NCI-H2081 treated with DMSO at 0.1 percent for 48 hours (cell line): ENCODE measurements at places on chromosomes 2 and 18.

DNA sequence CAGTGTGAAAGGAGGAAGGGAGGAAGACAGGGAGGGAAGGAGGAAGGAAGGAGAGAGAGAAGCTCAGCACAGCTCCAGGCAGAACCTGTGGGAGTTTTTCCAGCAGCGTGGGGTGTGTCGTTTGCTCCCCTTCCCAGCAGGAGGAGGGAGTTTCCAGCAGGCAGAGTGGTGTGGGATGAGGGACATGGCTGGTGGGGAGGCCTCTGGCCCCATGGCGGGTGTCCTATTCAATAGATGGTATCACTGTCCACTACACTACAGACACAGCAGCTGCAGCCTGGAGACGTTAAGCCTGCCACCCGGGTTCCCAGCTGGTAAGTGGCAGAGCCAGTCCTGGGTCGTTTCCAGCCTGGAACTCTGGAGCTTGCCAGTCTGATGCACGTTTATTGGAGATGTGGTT lies 44.7 kb downstream of the GLI2 start:
- DNase-seq = no peak

- DNase-seq = no peak
Measured at GRCh38 chr2:70926042-70926441, 9.7 kb upstream of the ATP6V1B1 start.

DNA sequence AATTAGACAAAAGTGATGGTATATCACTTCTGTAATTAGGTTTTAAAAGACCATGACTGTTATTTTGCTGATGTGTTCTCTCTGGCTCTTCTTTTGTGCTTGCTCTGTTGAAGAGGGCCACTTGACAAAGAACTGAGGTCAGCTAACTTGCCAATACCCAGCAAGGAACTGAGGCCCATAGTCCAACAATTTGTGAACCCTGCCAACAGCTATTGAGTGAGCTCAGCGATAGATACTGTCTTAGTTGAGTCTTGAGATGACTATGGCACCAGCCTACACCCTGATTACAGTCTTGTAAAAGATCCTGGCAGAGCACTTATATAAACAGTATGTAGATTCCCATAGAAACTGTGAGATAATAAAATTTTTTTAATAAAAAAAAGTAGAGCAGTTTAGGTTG lies 103.0 kb downstream of the BMPR2 start:
- DNase-seq = no peak

DNA sequence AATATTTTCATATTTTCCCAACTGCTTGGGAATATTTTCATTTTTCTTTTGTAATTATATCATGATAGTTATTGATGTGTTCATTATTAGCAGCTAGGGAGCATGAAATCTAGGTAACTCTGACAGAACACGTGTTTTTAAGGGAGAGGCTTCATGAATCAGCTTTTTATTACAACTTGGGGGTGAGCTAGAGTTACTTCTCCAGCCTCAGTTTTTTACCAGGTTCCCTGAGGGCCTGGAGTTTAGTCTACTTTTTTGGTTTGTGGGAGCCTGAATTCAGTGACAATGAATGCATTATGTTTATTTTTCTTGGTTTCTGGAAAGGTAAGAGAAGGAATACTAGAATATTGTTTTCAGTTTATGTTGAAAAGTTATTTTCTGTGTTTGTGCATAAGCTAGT lies 18.0 kb downstream of the NAB1 start:
- no peak for DNase-seq

GRCh38 chr2:159298967-159299366 lies 12.5 kb upstream of the WDSUB1 start:
- DNase-seq = no peak

DNA sequence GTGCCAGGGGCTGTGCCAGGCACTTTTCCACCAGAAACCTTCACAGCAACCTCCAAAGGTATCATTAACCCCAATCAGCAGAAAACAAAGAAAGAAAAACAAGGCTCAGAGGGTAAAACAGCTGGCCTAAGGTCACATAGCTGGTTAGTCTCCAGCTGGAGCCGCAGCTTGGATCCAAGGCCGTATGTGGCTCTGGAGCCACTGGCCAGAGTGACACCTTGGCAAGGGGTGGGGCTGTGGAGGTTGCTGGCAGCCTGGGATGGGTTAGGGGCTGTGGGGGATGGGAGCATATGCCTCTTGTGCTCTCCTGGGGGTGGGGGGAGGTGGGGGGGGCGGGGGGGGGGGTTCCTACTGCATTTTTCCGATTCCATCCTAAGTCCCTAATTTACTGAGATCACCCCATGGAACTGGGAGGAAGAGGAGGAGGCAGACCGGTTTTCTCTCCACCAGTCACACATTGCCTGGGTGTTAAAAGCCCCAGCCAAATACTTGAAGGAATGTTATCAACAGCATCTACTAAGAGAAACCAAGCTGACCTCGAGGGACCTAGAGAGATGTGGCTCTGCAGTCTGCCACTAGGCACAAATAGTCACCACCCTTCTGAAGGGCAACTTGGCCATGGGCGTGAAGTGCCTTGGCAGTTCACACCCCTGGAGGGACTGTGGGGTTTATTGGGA lies 8.0 kb downstream of the HAAO start:
- DNase-seq = no peak

DNA sequence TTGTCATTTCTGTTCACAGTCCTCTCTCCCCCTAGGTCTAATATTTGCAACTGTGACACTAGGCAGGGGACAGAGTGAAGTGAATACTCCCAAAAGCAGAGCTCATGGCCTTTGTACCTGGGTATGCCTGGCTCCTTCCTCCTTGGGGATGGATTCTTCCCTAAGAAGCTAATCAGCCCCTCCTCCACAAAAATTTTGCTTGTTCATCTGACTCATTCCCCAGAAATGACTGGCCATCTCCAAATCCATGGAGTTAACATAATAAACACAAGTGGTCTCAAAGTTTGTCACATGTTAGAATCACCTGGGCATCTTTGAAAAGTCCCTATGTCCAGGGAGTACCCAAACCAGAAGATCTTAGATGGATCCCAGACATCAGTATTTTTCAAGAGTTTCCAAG lies 65.3 kb downstream of the SUCLG1 start:
- no peak for DNase-seq

DNA sequence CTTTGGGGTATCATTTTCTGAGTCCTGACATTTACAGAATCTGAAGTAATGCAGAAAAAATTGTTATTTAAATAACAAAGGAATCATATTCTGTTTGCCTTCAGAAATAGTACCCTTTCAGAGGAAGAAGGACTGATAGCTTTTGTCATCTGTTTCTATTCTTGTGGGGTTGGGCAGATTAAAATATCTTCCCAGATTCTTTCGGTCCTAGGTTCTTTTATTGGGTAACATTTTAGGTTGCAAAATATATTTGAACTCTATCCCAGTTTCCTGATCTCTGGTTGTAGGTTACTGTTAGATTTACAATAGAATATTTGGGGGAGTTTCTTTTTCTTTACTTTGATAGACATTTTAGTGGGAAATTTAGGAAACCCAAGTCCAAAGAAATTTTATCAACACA lies 550.5 kb downstream of the SPAG16 start:
- DNase-seq = no peak

GRCh38 chr2:24214880-24215279 lies 40.0 kb downstream of the FAM228A start:
- DNase-seq = no peak

DNA sequence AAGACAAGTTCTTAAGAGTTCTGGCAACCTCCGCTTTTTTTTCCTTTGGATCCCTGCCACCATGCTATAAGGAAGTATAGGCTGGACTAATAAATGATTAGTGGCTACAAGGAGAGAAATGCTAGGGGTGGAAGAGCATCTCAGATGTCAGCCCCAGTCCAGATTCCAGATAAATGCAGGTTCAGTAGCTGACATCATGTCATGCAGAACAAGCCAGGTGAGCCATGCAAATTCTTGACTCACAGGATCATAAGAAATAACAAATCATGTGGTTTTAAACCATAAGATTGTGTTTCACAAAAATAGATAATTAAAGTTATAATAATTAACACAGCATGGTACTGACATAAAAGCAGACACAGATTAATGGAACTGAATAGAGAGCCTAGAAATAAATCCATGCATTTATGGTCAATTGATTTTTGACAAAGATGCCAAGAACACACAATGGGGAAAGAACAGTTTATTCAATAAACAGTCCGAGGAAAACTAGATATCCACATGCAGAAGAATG lies 152.9 kb upstream of the SESTD1 start:
- DNase-seq = peak; percentile 26

DNA sequence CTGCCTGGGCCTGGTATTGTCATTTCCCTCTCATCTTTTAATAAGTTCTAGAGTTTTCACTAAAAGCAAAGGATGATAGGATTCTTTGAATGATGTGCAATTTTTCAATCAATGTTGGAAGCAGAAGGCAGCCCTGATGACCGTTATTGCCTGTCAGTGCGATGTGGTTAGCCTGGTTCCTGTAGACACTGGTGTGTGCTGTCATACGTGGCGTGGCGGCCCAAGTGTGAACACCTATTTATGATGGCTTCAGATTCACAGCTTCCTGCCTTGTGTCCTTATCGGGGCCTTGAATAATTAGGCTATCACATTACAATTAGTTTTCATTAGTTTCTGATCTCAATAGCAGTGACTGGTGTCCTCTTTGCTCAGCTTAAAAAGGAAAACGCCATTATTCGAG lies 218.5 kb downstream of the TPGS2 start:
- DNase-seq = no peak

DNA sequence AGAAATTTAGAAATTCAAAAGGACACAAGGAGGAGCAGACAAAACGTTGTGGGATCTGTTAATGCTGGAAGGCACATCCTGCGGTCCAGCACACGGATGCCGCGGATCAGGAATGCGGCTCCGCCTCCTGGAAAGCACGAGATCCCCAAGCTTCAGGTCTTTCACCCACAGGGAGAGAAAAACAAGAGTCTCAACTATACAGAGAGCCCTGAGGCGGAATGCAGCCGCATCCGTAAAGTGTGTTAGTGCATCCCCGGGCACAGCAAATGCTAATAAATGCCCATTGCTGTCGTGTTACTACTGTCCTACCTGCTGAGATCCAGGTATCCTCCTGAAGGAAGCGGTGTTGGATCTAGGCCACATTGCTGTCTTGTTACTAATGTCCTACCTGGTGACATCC lies 303.9 kb downstream of the EIPR1 start:
- no peak for DNase-seq

GRCh38 chr2:124698979-124699565 lies 674.0 kb downstream of the CNTNAP5 start:
- no peak for DNase-seq

DNA sequence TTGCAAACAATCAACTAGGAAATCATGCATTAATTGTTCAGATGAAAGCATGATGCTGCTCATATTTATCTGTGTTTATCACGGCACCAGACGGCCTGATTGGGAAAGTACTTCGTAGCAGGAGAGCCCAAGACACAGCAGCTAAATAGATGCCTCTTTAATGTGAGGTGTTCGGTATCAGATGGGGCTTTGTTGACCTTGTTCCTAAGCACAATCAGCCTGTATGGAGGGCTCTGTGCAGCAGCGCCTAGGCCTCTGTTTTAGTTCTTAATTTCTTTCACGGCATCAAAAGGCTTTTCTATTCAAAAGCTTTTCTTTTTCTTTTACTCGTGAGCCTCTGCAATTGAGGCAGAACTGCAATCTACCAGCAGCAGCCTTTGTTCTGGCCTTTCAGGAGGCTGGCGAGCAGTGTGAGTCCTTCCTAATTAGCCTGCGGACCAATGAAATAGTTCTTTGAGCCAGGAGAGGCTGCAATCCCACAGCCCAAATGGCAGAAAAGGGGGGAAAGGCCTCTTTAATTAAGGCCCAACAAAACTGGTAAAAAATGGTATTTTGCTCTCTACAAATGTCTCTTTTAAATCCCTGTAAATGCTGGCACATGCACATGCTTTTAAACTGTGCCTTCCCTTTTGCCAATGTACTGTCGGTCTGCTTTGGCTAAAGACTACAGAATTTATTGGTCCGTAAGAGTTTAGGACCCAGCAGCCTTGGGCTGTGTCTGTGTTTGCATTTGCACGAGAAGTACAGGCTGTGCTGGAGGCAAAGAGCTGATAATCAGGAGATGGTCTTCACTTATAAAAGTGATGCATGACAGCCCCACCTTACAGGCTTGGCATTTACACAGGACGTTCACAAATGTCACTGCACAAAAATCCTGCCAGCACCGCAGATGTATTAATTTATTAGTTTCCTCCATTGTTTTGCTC lies 159.6 kb downstream of the RND3 start:
- DNase-seq = no peak

DNA sequence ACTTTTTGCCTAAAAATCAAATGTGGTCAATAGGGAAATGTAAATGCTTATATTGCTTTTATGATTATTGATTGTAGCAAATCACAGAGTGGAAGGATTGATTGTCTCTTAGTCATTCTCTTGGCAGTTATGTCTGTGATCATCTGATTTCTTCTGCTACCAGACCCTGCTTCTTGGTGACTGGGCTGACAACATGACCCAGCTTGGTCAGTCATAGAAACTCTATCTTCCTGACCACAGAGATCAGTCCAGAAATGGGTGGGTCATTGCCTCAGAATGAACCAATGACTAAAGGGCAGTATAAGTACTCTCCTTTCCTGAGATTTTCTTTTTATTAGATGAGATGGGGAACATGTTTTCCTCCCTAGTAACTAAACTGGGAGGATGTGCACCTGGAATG lies 87.6 kb downstream of the MAIP1 start:
- DNase-seq = no peak

GRCh38 chr18:43785158-43785557 lies 507.9 kb upstream of the SYT4 start:
- no peak for DNase-seq

DNA sequence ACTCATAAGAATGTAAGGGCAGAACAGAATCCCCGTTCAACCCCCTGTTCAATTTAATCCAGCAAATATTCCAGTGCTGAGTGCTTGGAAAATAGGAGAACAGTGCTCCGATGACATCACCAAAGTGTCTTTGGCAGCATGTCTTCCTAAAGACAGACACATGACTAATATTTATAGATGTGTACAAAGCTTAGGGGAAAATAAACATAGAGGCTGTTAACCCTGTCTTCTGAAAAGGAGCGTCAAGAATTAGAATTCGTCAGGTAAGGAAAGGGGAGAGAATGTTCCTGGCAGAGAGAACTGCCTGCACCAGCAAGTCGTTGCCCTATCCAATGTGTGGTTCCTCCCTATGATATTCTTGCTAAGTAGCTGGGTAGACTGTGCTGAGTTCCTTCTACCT lies 72.7 kb downstream of the PLB1 start:
- no peak for DNase-seq

- DNase-seq = no peak
Measured at GRCh38 chr2:186554429-186554828, 35.4 kb upstream of the ITGAV start.

GRCh38 chr2:225008179-225008856 lies 34.0 kb downstream of the DOCK10 start:
- no peak for DNase-seq

GRCh38 chr2:104025295-104025694 lies 828.6 kb upstream of the POU3F3 start:
- no peak for DNase-seq

DNA sequence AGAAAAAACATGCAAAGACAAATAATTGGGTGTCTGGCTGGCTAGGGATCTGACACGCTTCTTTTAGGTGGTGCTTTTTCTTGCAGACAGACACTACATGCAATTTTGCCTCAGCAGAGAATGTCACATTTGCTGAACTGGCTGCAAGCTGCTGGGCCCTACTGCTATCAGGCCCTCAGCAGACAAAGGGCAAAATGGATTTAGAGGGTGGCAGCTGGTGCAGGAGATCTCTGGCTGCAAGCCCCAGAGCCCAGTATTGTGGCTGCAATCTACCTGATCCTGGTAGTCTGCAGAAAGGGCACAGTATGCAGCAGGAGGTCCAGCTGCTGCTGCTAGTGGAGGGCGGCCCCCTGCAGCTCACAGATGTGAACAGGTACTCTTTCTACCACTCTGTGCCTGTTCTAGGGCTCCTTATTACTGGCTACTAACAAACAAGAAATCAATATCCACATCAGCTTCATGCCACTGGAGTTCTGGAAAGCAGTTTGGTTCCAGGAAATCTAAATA lies 796.7 kb upstream of the CELF4 start:
- DNase-seq = no peak

GRCh38 chr2:120852200-120852815 lies 116.6 kb downstream of the GLI2 start:
- no peak for DNase-seq
